ENCODE measurements at places on chromosomes 5 and 9.

- no peak for DNase-seq
These were observed 128.0 kb downstream of the KCTD16 start for GRCh38 chr5:144298658-144299057.

DNA sequence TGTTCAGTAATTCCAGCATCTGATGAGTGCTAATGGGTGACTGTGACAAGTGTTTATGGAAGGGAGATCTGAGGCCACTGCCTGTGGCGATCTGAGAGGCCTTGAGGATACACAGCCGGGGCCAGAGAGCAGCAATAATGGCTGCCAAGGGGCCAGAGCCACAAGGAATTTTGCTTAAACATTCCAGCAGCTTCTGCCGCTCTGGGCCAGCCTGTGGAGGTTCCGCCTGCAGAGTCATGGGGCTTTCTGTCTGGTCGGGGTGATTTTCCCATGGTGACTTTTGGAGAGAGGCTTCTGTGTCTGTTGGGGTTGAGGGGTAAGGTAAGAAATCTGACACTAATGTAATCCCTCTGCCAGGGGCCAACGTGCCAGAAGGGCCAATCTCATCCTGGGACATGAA lies 353.5 kb downstream of the ADAMTS6 start:
- no peak for DNase-seq

- DNase-seq: no peak
These were observed 590.5 kb downstream of the CSNK1G3 start for GRCh38 chr5:124102486-124102885.

- DNase-seq: peak; percentile 62
These were observed 112.2 kb downstream of the RPS23 start for GRCh38 chr5:82165740-82166530.

DNA sequence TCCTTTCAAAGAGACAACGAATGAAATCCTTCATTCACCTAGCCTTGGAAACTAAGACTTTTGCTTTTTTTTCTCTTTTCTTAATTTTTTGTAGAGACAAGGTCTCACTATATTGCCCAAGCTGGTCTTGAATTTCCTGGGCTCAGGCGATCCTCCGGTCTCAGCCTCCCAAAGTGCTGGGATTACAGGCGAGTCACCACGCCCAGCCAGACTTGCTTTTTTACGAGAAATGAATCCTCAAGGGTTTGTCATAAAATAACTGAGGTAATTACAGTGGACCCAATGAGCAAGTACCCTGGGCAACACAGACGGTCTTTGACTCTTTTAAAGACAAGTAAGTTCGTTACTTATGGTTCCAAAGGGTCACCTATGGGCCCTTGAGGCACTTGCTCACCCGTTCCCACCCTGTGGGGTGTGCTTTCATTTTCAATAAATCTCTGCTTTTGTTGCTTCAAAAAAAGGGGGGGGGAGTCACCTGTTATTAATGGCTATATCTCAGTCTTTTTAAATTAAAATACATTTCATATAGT lies 70.4 kb downstream of the TRPM6 start:
- no peak for DNase-seq

DNA sequence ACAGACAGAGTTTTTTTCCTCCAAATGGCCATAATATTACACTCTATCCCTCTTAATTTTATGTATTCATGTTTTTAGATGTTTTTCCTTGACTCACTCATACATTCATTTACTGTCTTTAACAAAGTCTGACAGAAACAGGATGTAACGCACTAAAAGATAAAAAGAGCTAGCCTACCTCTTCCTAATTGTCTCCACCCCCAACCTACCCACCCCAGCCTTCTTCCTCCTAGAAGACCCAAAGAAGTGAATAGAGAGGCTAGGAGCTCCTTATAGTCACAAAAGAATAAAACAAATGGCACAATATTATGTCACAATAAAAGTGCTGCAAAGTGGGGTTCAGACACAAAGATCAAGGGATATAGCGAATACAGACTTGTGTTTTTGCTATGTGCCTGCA lies 719 bp downstream of the NOL8 start:
- DNase-seq: no peak
